ENCODE measurements at places on chromosomes 7 and 10.

- DNase-seq = no peak
These were observed 101.0 kb downstream of the SMURF1 start for GRCh38 chr7:99042957-99043356.

GRCh38 chr10:113506476-113506875, 46.4 kb upstream of the HABP2 start:
- DNase-seq = no peak

- DNase-seq = no peak
These were observed 76.1 kb downstream of the ZNF277 start for GRCh38 chr7:112282476-112283188.

- no peak for DNase-seq
These were observed 11.7 kb upstream of the GPR141 start for GRCh38 chr7:37671876-37672275.

GRCh38 chr10:113397047-113397446, 155.8 kb upstream of the HABP2 start:
- no peak for DNase-seq

GRCh38 chr7:93968911-93969620, 35.1 kb downstream of the BET1 start:
- no peak for DNase-seq

DNA sequence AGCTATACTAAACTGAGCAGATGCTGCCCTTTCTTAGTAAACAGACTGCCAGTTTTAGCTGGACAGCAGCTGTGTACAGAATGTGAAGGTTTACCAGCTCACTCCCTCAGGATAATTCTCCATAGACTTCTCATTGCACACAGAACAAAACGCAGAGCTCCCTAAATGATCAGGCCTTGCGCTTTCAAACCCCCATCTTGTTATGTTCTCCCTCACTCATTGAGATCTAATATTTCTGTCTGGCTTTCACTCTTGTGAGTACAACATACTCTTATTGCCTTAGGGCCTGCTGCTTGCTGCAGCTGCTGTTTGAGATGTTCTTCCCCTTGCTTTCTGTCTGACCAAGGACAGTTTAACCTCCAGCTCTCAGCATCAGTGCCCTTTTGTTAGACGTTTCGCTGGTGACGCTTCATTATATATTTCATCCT, 17.3 kb downstream of the VWDE start:
- DNase-seq = peak; percentile 46

- DNase-seq = peak; percentile 22
These were observed 37.0 kb upstream of the TES start for GRCh38 chr7:116173051-116174028.

- DNase-seq = no peak
These were observed 695.1 kb upstream of the GALNT17 start for GRCh38 chr7:70436790-70437350.

DNA sequence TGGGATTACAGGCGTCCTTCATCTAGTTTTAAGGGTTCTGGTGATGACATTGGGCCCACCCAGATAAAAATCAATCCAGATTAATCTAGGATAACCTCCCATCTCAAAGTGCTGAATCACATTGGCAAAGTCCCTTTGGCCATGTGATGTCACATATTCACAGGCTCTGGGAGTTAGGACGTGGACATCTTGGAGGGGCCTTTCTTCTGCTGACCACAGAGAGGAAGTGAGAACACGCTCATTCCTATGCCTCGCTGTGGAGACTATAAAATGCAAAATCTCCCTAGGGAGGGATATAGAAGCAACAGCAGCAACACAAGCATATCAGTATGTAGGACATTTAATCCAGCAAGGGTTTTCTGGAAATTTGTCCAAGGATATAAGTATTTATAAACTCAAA, 266.0 kb upstream of the PITRM1 start:
- DNase-seq = no peak
